ENCODE measurements at places on chromosomes 2 and 18.

GRCh38 chr18:60038731-60039130 is 138.9 kb downstream of the PMAIP1 start:
- no peak for ATAC-seq

DNA sequence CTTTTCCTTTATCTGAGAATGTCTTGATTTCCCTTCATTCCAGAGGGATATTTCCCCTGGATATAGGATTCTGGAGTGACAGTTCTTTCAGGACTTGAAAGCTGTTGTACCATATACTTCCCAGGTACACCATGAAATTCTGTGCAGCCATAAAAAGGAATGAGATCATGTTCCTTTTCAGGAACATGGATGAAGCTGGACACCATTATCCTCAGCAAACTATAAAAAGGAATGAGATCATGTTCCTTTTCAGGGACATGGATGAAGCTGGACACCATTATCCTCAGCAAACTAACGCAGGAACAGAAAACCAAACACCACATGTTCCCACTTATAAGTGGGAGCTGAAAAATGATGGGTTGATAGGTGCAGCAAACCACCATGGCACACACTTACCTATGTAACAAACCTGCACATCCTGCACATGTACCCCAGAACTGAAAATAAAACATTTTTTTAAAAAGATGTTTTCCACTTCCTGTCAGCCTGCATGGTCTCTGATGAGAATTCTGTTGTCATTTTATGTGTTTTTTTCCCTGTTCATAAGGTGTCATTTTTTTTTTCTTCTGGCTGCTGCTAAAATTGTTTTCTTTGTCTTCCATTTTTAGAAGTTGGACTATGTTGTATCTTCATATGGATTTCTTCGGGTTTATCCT is 133.3 kb downstream of the DNAH6 start:
- no peak for ATAC-seq

DNA sequence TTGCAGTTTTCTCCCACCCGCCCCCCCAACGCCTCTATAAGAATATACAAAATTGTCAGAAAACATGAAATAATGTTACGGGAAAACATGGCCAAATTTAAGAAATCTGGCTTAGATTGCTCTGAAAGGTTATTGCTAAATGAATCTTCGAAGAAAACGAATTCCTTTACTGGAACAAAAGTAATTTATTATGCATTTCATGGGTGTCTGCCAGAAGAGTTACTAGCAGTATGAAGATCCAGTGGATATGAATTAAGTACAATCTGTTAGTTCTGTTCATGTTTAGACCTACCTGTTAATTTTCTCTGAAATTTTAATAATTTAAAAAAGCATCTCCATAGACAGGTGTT is 21.9 kb downstream of the GATA6 start:
- no peak for ATAC-seq

GRCh38 chr18:12015416-12016062 is 34.2 kb downstream of the IMPA2 start:
- ATAC-seq = no peak

GRCh38 chr2:118473846-118474540 is 373.5 kb downstream of the EN1 start:
- ATAC-seq = no peak

DNA sequence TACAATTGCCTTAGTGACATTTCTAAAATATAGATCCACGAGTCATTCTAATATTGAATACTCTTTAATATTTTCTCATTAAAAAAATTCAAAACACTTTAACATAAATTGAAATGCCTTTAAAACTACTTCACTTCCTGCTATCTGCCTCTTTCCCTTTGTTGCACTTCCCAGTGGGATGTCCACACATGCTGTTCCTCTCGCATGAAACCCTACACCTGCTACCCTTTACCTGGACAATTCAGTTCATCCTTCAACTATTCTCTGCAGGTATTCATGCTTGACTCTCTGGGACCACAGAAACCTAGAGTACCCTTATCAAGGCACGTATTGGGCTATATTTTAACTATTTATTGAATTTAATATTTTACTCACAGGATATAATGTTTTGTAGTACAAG is 373.3 kb upstream of the GALNT5 start:
- no peak for ATAC-seq

DNA sequence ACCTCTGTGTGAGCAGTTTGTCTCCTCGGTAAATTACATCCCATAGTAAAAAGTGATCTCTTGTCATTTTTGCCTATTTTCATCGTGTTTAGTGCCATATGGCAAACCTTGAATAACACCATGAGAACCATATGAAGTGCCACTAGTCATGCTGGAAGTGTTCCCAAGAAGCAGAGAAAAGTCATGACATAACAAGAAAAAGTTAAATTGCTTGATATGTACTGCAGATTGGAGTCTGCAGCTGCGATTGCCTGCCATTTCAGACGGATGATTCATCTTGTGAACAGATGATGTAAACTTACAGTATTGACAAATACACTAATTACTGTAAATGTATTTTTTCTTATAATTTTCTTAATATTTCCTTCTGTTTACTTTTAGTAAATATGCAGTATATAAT is 846.7 kb downstream of the BCL11A start:
- no peak for ATAC-seq

GRCh38 chr2:127811397-127812321 is 688 bp upstream of the WDR33 start:
- ATAC-seq = peak; percentile 5

GRCh38 chr2:215961981-215962380 is 51.4 kb downstream of the MREG start:
- no peak for ATAC-seq

GRCh38 chr2:58870704-58871103 is 629.6 kb upstream of the FANCL start:
- ATAC-seq = 0 out of 3 replicates have a peak, but pooled peaks have one; percentile 27

- no peak for ATAC-seq
Measured at GRCh38 chr2:1727796-1728474, 16.4 kb downstream of the PXDN start.

GRCh38 chr2:223725986-223726970 is 111.1 kb downstream of the AP1S3 start:
- peak; percentile 10 for ATAC-seq

GRCh38 chr18:80197528-80197927 is 49.8 kb downstream of the PARD6G start:
- ATAC-seq = peak; percentile 38

DNA sequence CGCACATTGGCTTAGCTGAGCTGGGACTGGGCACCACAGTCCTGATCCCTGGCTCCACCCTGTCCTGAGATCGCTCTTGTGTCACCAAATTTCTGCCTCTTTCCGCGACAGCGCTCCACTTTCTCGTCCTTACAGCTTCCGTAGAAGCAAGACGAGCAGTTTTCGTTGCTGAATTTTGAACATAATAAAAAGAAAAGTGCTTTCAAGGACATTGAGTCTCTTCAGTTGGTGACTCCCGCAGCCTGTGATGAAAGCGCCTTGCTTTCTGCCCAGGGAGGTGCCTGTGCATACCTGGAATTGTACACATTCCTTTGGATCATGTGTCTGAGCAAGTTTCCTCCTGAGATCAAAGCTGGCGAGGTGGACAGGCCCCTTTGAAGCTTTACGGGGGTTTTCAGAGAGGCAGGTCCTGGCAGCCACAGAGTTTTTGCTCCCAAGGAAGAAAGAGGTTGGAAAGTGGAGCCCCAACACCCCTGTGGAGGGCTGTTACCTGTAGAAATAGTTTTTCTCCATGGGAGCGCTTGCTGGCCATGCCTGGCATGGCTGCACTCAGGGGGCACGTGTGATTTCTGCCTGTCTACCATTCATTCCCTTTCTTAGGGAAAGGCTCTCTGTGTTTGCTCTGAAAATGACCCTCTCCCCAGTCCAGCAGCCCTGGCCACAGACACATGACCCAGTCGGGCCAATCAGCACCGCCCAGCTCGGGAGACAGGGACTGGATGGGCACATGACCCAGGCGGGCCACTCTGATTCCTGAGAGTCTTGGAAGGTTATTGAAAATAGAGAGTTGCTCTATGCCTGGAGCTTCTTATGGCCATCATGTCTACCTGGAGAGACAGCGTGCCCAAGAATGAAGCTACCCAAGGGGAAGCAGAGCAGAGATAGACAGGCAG is 115.6 kb upstream of the OTOS start:
- ATAC-seq = no peak

DNA sequence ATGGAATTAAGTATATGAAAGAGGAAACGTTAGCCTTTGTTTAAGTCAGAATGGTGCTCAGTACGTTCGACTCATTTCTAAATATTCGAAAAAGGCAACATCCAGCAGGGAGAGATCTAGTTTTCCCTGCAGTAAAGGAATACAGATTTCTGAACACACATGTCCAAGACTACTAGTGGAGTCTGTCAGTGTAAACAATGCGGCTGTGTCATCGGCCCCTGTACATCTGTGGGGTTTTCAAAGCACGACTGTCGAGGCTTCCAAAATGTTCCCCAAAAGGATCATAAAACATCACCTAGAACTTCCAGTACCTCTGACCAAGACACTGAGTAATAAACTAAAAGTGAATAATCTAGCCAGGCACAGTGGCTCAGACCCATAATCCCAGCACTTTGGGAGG is 112.8 kb downstream of the ZNF516 start:
- no peak for ATAC-seq

GRCh38 chr2:11988691-11989353 is 242.4 kb downstream of the LPIN1 start:
- no peak for ATAC-seq

DNA sequence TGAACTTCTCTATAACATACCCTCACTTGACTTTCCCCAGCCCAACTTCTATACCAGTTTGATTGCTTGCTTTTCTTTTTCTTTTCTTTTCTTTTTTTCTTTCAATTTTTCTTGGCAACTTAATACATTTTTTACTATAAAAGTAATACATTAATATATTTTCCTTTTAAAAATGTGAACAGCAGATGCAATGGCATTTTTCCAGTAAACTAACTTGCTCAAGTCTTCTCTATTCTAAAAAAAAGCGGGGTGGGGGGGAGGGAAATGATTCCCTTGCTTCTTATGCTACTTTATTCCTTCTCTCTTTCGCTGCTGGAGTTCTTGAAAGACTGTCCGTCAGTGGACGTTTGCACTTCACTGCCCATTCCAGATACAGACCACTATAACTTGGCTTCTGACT is 70.5 kb downstream of the RBMS1 start:
- no peak for ATAC-seq

GRCh38 chr18:9831036-9831722 is 54.6 kb upstream of the TXNDC2 start:
- ATAC-seq = no peak

DNA sequence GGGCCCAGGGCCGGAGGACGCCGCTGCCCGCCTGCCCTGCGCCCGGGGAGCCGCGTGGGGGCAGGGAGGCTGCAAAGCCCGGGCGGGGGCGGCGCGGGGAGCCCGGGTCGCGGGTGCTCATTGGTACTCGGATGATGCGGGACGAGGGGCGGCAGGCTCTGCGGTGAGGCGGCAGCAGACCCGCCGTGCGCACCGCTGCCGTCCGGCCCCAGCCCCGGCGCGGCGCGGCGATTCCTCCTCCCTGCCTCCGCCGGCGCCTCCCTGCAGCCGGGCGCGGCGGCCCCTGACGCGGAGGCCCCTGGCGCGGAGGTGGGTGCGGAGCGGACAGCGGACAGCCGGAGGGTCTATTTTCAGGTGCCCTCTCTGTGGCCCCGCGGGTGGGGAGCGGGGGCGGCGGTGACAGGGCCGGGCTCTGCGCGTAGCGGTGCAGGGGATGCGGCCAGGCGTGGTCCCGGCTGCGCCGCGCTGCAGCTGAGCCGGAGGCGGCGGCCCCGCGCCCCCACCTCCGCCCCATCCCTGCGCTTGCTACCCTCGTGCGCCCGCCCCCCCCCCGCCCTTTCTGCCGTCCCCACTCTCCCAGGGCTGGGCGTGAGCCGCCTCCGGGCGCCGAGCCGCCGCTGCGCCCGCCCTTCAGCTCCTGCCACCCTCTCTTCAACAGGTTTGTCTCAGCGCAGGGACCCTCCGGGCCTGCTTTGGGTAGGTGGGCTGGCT is 640 bp downstream of the SPTBN1 start:
- peak; percentile 50 for ATAC-seq

GRCh38 chr2:106358521-106358920 is 109.7 kb downstream of the RGPD3 start:
- no peak for ATAC-seq

DNA sequence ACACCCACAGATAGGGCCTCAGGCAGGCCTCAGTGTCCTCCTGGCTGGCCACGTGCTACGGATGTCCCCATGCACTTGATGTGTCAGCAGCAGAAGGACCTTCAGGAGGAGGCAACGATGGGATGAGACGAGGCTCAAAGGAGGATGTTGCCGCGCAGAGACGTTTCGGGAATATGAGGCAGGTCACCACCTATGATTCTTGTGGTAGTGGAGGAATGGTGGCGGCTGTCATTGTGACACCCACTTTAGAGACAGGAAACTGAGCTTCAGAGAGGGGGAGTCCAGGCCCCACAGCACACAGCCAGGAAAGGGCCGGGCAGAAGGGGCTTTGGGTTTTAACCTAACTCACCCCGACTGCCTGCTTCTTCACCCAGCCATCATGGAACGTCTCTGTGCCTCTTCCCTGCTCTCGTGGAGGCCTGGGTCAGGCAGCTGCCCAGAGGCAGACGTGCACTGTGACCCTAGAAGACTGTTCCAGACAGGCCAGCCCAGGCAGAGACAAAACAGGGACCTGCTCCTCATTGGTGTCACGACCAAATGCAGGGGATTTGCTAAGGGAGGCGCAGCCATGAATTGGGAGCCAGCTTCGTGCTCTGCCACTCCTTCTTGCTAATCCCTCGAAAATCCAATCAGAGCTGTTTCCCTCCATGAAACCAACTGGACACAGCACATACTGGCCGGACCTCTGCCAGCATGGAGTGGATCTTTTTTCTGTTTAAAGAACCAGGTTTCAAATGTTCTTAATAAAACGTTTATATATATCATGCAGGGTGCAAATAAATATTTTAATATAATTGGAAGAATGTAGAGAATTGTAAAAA is 169.2 kb downstream of the ASB1 start:
- ATAC-seq = no peak

DNA sequence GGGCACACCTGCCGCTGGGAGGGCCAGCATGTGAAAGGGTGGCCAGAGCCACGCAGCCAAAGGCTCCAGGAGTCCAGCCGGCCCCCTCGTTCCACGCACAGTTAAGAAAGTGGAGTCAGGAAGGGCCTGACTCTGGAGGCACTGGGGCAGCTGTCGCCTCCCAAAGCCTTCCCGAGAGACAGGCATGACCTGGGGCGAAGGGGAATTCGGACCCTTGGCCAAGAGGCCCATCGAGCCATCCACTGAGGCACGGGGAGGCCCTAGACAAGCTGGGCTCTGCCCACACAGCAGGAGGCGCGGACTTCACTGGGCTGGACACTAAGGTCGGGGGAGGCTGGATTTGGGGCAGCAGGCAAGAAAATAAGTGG is 38.5 kb upstream of the SNED1 start:
- no peak for ATAC-seq

GRCh38 chr2:156334496-156335478 is 2.3 kb upstream of the NR4A2 start:
- peak; percentile 73 for ATAC-seq

GRCh38 chr2:127145280-127145895 is 38.4 kb upstream of the BIN1 start:
- ATAC-seq = peak; percentile 14

- no peak for ATAC-seq
Measured at GRCh38 chr2:121173112-121173511, 111.9 kb downstream of the TFCP2L1 start.

DNA sequence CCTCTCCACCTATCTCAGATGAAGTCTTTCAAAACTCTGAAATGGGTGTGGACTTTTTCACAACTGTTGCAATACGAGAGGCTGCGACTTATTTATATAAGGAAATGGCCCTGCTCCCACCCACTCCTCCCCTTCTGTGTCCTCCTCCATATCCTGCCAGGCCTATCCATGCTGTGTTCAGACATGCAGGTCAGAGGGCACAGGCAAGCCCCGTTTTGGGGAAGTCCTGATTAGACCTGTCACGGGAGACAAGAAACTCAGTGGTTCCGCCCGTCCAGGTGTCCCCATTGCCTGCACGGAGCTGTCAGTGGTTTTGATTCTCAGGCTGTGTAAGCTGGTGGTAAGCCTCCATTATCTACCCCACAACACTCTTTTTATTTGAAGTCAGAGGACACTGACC is 99.6 kb upstream of the MGAT5 start:
- no peak for ATAC-seq

All from SK-N-SH treated with all-trans-retinoic acid at 6 μM for 48 hours (cell line).